ENCODE measurements at places on chromosomes 2 and 18. TPM values are rescaled to one million over a fixed set of nuclear protein-coding genes. Genes with fewer than 3 reads are reported as not detected.

GRCh38 chr2:18740474-18740881 is 151.1 kb upstream of the NT5C1B start:
- DNase-seq = no peak

CTAGE1 gene
- polyA plus RNA-seq = not detected

- no peak for DNase-seq
Observed at GRCh38 chr2:37669446-37669845, 2.0 kb downstream of the CDC42EP3 start.

GRCh38 chr2:135773319-135773718 is 31.7 kb downstream of the UBXN4 start:
- DNase-seq = no peak

MAPK4 gene
- polyA plus RNA-seq = not detected

- no peak for DNase-seq
Observed at GRCh38 chr2:235921508-235922191, 246.5 kb downstream of the GBX2 start.

DCDC2C gene
- polyA plus RNA-seq = not detected

KCNIP3 gene
- polyA plus RNA-seq = 4.1 TPM

All from BJ (cell line).